ENCODE measurements at places on chromosomes 7 and 10.
A peak's percentile ranks its signal among the peaks of the same experiment; 100 is the strongest.

GRCh38 chr7:51067757-51068156, 248.9 kb downstream of the COBL start:
- DNase-seq: peak; percentile 14

DNA sequence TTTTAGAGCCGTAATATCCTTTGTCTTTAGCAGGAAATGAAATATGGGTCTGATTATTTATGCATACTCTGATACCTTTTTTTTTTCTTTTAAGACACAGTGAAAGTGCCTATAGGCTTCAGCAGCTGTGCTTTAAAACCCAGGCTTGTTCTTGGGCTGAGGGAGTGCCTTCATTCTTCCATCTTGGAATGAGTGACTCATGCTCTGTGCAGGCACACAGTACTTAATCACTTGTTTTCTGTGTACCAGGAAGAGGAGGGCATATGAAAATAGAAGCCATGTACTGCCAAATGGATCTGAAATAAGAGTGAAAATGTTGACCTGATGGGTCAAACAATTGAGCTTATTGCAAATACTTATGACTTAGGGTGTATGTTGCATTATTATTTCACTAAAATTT, 12.0 kb downstream of the INPP5F start:
- DNase-seq: no peak

- DNase-seq: no peak
These were observed 11.5 kb downstream of the NPFFR1 start for GRCh38 chr10:70271996-70272924.

DNA sequence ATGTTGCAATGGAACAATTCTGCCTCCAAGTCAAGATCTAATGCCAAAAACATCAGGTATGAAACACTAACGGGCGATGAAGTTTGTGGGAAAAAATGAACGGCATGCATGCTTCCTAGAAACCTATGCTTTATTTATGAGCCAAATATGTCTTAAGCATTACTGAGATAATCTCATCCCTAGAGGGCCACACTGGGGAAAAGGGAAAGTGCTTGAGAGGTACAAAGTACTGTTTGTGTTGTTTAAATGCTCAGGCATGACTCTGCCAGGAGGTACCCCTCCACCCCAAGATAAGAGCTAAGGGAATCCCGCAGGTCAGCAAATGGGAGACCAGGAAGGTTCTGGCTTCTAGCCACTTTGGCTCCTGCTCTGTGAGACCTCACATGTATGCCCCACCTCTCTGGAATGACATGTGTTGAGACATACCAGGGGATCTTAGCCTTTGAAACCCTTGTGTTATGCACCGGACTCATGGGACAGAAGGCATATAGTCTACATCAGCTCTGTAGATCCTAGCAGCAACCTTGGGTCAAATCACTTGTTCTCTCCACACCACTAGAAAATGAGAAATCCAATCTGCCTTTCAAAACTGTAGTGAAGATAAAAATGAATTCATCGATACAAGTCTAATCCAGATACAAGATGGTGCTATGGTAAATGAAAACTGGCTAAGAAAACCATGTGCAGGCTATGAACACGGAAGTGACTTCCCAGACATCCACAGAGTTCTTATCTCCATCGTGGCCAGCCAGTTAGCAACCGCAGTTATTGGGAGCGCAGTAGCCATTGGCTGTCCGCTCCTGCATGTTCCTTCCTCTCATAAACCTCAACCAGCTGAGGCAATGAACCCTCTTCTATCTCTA, 61.0 kb downstream of the CREB3L2 start:
- DNase-seq: no peak

DNA sequence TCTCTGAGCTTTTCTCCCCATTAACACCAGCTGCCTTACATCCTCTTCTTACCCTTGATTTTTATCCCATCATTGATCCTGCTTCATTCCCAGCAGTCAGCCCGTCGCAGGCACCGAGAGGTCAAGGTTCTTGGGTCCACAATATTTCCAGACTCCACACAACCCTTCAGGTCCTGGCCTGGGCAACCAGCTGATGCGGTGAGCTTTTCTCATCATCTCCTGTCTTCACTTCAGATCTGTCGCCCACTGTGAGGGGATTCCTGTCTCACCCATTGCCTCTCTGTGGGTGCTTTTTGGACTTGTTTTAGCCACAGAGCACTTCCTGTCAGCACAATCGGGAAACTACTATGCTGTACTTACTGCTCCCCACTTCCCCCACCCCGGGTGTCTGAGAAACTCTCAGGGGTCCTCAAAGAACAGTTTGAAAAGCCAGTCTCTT, 8.4 kb upstream of the PVRIG start:
- no peak for DNase-seq

- DNase-seq: no peak
These were observed 8.8 kb upstream of the DNTT start for GRCh38 chr10:96295475-96295874.

DNA sequence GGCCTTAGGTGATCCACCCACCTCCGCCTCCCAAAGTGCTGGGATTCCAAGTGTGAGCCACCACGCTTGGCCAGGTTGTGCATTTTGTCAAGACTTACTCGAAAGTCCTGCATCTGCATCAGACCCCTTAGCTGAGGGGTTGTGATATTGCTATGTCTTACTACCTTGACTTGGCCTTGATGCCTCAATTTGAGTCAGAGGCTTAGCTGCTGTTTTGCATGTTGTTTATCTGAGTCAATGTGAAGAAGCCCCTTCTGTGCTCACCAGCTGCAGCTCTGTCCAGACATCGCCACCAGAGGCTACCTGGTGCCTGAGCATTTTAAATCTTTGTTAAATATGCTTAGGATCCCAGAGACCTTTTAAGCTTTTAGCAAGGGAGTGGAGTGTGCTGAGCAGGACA, 18.1 kb downstream of the UBE2D4 start:
- DNase-seq: no peak

DNA sequence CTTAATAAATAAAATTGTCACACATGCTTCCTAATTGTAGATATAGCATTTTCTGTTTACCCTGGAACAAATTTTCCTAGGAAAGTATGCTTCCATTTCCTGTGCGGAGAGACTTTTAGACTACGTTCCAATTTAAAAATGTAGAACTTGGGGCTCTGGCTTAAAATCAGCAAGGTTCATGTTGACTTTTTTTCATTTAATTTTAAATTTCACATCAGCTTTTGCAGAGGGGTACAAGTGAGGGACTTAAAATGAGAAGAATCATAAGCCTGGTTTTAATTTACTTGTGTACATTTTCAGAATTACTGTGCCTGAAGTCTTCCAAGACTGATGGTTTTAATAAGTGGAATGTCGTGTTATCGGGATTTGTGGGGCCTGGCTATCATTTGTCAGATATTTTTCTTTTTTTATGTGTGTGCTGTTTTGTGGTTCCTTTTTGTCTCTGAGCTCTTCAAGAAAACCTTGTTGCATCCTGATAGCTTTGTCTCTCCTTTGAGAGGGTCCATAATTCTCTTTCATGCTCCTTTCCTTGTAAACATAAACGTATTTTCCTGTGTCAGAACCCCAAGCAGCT, 8.8 kb upstream of the ATRNL1 start:
- DNase-seq: no peak

GRCh38 chr7:79461660-79462059, 8.2 kb upstream of the MAGI2 start:
- no peak for DNase-seq

DNA sequence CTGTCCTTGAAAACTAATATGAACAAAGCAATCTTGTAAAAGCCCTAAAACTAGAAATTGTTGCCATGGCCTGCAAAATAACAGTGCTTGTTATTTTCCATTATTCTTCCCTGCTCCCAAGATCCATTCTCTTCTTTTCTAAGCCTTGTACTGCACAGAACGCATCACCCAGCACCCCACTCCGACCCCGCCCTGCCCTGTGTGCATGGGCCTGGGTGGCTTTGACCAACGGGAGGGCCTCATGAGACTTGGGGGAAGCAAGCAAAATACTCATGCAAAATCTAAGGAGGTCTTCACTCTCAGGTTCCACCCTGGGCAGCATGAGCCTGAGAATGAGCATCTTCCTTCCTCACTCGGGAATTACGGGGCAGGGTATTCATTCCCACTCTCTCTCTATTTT, 32.4 kb downstream of the NPY start:
- no peak for DNase-seq

DNA sequence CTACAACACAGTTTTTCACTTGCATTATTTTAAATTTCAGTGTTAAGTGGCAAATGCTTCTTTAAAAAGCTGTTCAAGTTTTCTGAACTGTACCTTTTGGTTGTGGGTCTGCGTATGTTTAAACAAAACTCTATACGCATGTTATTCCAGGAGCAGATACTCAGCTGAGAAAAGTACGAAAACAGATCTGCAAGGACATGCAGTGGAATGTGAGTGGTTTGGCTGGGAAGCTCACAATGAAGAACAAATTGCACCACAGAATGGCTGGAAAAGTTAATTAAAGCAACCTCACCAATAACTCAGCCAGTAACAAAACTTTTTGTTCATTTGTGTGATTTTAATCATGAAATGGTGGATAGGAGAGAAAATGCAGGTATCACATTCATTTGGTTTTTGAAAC, 17.6 kb downstream of the GLI3 start:
- DNase-seq: no peak

DNA sequence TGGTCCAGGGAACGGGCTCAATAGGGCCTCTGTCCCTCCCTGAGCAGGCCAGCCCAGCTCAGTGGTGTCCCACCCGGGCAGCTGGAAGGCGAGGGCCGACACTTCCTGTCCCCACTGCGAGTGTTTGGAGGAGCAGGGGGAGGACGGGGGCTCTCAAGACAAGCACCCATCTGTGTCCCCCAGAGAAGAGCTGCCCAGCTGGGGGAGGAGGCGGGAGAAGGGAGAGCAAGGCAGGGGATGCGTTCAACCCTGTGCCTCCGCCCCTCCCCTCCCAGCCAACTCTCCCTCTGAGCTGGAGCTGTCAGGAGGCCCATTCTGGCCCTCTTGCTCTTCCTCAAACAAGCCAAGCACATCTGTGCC, 35.7 kb downstream of the ZCCHC24 start:
- no peak for DNase-seq

DNA sequence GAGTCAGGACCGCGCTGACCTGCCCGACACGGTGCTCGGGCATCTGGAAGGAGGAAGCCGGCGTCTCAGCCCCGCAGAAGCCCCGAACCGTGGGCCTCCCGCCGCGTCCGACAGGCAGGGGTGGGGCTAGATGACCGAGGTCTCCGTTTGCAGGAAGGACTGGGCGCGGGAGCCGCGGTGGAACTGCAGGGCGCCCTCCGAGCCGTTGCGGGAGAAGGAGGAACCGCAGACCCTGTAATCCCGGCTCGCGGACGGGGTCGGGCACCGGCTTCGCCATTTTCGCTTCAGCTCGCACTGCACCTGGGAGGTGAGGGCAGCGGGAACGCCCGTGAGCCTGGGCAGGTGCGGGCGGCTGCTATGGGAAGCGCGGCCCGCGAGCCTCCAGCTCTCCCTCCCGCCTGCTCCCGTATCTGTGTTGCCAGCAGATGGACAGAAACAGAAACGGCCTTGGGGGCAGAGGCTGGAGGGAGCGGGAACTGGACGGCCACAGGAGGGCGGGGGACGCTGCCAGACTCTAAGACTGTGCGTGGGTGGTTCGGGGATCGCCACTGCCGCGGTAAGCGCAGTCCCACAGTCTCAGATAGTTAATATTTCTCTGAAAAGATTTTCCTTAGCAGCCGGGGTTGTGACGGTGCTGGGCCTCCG, 114.1 kb downstream of the VIPR2 start:
- DNase-seq: peak; percentile 40

DNA sequence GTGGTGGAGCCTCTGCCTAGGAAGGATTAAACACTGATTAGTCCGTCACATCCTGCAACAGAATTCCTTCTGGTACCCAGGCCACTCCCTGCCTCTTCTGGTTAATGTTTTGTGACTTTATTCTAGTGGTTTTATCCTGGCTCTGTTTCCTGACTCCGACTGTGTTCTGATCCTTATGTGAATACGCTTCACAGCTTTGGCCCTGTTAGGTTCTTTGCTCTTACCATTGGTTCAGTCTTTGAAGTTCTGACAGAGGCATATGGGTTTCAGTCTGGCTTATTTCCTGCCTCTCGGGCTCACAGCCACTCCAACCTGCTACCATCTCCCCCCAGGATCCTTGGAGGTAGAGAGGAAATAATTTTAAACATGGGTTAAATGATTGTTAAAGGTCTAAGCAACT, 23.2 kb upstream of the FGL2 start:
- DNase-seq: no peak

GRCh38 chr7:94856643-94857042, 50.8 kb upstream of the PPP1R9A start:
- DNase-seq: no peak

- DNase-seq: no peak
These were observed 47.1 kb upstream of the PRR15 start for GRCh38 chr7:29516491-29516890.

DNA sequence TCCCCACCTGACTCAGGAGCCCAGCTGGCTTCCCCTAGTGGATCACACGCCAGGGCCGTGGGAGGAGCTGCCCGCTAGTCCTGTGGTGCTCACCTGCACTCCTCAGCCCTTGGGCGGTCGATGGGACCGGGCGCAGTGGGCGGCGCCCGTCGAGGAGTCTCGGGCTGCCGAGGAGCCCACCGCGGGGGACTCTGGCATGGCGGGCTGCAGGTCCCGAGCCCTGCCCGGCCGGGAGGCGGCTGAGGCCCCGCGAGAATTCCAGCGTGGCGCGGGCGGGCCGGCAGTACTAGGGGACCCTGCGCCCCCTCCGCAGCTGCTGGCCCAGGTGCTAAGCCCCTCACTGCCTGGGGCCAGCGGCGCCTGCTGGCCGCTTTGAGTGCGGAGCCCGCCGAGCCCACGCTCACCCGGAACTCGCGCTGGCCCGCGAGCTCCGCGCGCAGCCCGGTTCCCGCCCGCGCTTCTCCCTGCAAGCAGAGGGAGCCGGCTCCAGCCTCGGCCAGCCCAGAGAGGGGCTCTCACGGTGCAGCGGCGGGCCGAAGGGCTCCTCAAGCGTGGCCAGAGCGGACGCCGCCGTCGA, 367.9 kb downstream of the TYW1 start:
- no peak for DNase-seq

GRCh38 chr10:121580276-121581116, 17.7 kb downstream of the FGFR2 start:
- DNase-seq: no peak

- no peak for DNase-seq
These were observed 1066.7 kb downstream of the GRM8 start for GRCh38 chr7:126185959-126186580.

GRCh38 chr7:55575733-55576132, 3.4 kb upstream of the VOPP1 start:
- no peak for DNase-seq

DNA sequence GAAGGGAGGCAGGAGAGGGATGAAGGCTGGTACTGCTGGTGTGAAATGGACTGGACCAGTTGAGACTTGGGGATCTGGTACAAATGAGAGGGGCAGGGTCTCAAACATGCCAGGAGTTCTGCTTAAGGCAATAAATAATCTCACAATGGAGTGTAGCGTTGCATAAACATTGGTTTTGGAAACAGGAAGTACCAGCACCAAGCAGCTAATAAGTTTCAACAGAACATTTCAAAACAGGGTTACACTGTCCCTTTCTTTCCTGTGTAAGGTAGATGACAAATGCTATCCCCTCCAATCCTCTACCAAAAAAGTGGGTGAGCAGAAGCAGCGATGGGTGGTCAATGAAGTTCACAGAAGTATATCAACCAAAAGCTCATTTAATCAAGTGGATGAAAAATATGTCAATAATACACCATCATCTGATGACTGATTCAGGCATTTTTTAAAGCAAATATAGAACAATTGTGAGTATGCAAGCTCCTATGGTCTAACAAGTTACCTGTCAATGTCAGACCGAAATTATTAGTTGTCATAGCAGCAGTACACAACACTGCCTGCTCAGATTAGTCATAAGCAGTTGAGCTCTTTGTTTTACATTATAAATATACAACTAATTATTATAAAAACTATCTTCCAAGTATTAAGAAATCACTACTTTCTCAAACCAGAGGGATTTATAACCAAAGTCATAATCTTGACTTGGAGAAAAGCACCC, 220.0 kb downstream of the FAM107B start:
- no peak for DNase-seq
